ENCODE measurements at places on chromosomes 7 and 10.

- no peak for DNase-seq
Observed at GRCh38 chr7:6248581-6248980, 23.8 kb downstream of the CYTH3 start.

GRCh38 chr7:77313085-77313484 is 103.1 kb downstream of the GSAP start:
- DNase-seq = no peak

DNA sequence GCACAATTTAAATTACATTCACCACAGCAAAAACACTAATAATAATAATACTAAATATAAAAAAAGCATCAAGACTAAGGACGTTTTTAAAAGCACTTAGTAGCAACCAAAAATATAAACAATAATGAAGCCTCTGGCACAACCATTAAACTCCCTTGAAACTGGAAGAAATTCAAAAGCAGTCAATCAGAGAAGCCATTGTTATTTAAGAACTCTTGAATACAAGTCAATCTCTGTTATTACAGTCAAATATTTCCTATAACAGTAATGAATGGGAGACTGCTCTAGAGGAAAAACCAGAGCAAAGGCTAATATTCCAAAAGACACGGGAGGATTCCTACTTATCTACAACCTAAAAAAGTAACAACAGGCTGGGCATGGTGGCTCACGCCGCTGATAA is 164.2 kb downstream of the KMT2E start:
- no peak for DNase-seq

DNA sequence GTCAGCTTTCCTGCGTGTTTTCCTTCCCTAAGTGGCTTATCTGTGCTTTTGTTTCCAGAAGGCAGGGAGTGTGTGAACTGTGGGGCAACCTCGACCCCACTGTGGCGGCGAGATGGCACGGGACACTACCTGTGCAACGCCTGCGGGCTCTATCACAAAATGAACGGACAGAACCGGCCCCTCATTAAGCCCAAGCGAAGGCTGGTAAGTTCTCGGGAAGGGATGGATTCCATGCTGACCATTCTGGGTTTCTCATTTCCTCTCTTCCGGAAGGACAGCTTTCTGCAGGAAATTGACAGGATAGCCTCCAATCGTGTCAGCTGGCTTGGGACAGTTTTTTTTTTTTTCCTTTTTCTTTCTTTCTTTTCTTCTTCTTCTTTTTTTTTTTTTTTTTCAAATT is 9.4 kb downstream of the GATA3 start:
- DNase-seq = no peak

GRCh38 chr10:1364151-1364910 is 308.1 kb downstream of the WDR37 start:
- no peak for DNase-seq

GRCh38 chr7:143906895-143907294 is 4.9 kb upstream of the TCAF1 start:
- no peak for DNase-seq

GRCh38 chr10:15083674-15084501 is 4.7 kb downstream of the ACBD7 start:
- DNase-seq = no peak

DNA sequence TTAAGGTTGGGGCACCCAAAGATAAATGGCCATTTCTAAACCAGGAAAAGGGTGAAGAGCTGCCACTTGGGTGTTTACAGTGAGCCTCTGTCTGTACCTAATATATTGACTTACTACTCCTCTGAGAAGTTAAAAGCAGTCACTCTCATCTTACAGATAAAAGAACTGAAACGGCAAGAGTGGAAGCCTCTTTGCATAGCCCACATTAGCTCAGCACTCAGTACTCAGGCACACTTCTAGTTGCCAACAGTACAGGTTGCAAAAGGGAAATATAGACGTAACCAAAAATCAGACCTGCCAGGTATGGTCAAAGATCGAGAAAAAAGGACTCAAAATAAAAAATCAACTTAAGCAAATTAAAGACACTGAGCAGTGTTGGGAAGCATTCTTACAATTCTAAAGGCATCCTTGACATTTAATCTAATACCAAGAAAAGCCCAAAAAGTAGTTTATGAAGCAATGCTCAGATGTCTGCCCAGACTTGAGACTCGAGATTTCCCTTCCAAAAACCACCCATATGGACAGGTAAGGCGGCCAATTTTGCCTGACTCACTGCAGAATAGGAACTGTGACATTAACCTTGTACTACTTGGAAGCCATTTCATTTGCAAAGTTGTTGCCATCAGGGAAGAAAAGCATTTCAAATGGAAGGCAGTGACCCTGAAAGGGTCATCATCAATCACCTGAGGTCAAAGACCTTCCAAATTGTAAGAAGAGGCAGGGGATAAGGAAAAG is 139.3 kb downstream of the SLC25A13 start:
- no peak for DNase-seq

GRCh38 chr7:43491984-43492383 is 90.9 kb upstream of the STK17A start:
- no peak for DNase-seq

DNA sequence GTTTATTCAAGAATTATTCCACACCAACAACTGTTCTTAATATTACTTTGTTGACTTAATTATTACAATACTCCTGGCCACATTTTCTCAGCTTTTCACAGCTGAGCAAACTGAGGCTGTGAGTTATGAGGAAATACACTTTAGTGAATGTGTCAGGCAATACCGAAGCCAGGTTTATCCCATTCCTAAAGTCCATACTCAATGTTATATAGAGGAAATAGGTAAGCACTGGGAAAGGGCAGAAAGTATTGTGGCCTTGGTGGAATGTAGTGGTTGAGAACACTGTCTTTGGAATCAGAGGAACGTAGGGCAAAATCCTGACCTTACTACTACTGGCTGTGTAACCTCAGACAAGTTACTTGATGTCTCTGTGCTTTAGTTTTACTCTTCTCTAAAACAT is 110.8 kb downstream of the CD36 start:
- no peak for DNase-seq

GRCh38 chr7:41918597-41918996 is 215.7 kb upstream of the INHBA start:
- DNase-seq = no peak

- DNase-seq = no peak
Observed at GRCh38 chr10:54903745-54904144, 102.7 kb upstream of the PCDH15 start.

DNA sequence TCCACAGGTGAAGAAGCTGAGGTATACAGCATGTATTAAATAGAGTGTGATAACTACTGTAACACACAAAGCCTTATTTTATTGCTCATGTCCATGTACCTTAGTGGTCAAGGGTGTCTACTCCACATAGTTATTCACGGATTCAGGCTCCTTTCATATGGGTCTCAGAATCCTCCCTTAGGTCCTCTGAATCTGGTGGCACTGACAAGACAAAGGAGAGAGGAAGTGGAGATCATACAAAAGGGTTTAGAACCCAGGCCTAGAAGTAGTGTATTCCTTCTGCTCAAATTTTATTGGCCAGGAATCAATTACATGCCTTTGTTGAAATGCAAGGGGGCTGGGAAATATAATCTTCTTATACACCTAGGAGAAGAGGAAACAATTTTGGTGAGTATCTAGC is 164.6 kb downstream of the PTEN start:
- no peak for DNase-seq

DNA sequence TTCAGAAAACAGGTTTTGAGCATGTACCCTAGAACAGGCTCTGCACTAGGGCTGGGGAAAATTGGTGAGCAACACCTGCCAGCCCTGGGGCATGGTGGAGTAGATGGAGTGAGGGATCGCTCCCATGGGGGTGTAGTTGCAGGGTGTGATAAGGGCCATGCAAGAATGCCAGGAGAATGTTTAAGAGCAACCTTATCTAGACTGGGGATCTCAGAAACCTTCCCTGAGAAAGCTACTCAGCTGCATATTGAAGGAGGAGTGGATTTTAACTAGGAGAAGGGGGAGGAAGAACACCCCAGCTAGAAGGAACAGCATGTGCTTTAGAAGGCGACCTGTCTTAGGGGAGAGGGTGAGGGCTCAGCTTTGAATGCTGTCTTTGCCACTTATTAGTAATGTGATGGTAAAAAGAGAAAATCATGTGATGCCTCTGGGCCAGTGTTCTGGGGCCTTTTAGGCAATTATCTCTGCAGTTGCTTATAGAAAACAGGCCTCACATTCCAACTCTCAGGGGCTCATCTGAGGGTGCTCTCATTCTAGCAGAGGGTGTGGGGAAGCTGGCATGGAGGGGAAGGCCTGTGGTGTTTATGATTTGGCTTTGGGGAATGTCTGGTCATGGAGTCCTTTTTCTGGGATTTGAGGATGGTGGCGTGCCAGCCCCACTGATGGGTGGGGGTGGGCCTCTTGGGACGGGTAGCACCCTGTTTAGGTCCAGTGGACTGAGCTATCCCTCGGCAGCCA is 225.4 kb downstream of the BMPER start:
- no peak for DNase-seq

GRCh38 chr7:88040694-88041093 is 106.6 kb downstream of the ADAM22 start:
- DNase-seq = no peak

DNA sequence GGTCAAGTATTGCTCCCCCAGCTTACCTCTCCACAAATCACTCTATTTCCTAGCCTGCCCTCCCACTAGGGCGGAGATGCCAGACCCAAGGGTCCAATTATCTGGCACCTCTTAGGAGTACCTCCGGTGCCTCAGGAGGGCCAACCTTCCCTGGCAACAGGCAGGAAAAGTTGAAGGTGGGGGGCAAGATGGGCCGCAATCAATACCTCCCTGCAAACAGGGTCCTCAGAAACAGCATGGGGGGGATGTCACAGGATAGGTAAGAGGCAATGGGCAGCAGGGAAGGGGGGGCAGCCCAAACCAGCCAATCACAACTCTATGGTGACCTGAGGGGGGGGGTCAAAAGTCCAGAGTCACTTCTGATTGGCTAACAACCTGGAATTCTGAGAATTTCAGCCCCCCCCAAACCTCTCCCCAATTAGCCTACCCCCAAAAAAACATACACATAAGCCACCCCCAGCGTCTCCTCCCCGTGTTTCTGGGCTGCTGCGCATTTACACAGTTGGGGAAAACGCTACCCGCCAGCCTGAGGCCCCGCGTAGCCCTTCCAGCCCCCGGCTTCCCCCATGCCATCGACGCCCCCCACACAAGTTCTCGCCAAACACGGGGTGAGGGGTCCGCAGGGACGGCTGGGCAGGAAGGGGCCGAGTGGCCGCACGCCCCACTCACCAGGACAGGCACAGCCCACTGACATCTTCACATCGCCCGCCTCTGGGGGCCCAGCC is 589 bp downstream of the LDB1 start:
- peak; percentile 70 for DNase-seq

DNA sequence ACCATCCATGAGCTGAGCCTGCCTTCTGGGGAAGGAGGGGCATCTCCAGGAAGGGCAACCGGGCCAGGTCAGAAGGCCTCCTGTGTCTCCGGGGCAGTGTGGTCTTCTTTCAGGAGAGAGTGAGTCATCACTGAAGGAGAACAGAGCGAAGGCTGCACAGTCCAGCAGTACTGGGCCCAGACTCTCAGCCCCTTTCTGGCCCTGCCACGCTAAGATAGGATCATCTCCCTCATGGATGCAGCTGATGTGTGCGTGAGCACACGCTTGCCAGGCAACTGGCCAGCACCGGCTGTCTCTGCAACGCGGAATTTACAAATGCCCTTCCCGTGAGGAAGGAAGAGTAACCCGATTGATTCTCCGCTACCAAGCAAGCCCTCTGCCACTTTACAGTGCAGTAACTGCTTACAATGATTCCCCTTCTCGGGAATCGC is 328.2 kb downstream of the TNS3 start:
- DNase-seq = peak; percentile 64

DNA sequence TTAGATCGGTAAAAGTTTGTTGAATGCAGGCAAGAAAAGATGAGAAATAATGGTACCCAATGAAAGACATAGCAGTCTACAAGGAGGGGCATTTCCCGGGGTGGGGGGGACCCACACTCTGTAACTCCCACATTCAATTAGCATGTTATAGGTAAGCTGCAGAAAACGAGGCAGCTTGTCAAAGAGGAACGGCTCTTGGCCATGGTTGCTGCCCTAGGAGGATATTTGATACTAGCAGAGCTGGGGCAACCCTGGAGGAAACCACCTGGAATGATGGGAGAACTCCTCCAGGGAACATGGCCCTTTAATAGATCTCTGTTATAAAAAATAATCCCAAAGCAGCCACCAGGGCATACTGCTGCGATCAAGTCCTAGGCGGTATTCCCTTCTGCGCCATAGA is 98.5 kb downstream of the EGFR start:
- DNase-seq = no peak

DNA sequence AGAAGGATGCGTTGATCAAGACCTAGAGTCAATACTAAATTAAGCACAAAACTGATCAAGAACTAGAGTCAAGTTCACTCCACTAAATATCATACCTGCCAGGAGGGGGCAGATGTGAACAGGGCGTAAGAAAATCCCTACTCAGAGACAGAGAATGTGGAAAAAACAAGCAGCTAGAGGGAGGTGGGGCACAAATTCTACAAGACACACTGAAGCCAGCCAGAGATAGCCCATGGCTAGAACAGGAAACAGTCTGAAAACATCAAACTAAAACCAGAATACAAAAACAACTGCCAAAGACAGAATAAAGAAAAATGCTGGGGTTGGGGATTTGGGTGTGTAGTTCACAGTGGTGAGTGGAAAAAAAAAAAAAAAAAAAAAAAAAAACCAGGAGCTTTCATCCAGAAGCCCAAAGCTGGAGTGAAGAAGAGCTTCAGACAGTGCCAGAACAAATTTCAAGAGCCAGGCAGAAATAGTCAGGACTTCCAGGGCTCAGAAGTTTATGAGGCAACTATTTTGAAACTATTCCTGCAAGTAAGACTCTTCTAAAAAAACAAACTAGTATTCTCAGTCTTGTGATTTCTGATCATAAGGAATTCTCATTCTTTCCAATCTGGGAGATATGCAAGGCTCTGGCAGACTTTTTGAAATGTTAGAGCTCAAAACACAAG is 118.3 kb downstream of the CCDC71L start:
- DNase-seq = no peak

- DNase-seq = no peak
Observed at GRCh38 chr10:19577381-19577780, 238.9 kb upstream of the PLXDC2 start.

GRCh38 chr10:63781226-63781625 is 260.0 kb downstream of the REEP3 start:
- no peak for DNase-seq

DNA sequence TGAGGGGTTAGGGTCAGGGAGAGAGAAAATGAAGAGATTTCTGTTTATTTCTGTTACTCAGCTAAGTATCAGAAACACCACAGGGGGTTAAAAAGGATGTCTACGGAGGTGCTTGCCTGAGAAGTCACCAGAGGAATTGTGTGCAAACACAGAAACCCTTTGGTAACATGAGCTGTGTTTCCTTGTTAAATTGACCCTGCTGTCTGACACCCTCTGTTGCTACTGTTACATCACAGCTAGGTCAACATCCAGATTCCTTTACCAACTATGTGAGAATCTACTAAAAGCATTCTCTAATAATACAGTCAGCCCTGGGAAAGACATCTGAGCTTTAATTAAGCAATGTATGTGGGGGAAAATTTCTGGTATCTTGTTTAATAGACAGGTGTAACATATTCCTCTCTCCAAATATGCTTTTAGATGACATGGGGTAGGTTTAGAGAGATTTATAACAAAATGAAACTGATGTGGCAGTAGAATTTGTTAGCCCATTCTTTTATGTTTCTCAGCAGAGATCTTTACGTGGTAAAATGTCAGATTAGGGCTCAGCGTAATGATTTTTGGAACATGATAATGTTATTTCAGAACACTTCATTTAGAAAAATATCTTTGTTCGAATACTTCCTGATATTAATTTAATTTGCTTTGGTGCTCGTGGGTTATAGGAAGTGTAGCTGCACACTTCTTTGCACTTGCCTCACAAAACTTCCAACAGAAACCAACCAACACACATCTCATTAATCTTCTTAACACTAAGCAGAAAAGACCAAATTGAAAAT is 168.0 kb upstream of the AHR start:
- DNase-seq = no peak
